ENCODE measurements at places on chromosomes 2 and 18.
A peak's percentile ranks its signal among the peaks of the same experiment; 100 is the strongest.

- DNase-seq, result peak; percentile 96
These were observed at the start of gene ZFP36L2 for GRCh38 chr2:43226558-43226954. Gene ZFP36L2, minus strand, starts transcription at chr2:43226606. Its CDS starts 291 bp downstream, at chr2:43226315.

DNA sequence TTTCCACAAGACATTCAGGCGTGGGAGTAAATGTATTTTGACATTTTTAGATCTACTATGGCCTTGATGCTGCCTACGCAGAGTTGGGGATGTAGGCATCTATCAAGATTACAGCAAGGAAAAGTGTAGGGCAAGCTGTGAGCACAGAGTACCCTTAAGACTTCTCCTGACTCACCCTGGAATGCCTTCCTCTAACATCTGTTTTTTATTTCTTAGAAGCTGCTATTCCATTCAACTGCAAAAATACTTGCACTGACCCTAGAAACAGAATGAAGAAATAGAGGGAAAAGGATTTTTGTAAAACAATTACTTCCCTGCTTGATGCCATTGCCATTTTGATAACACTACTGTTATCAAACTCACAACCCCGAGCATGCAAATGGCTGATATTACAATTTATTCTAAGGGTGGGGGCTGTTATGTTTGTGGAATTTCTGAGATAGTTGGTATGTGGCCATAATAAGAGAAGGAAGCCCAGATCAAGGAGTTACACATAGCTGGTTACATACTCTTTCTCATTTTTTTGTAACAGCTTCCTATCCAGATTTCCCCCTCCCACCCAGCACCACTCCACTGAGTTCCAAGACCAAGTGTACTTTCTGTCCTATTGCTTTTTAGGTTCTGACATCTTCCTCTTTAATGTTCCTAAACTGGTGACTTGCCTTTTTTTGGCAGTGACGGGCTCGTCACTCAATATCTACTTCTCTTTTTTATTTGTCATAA, 6.0 kb upstream of the ROCK1 start:
- DNase-seq, result peak; percentile 90

DNA sequence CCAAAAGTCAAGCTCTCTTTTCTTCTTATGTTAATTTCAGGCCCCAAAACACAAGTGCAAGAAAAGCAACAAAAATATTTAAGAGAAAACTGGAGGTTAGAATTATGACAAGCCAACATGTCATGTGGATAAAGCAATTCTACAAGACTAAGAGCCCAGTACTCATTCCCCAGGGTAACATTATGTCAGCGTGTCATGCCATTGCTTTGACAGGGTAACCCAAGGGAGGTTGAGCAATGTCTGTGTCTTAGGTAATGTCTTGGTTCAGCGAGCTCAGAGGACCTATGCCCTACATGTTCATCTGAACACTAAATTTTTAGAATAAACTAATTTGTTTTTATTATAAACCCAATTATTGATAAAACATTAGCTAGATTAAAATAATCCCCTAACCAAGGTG, 173.2 kb upstream of the ZNF804A start:
- DNase-seq, result no peak

- no peak for DNase-seq
These were observed 61.1 kb upstream of the CXCR4 start for GRCh38 chr2:136178941-136179601.

DNA sequence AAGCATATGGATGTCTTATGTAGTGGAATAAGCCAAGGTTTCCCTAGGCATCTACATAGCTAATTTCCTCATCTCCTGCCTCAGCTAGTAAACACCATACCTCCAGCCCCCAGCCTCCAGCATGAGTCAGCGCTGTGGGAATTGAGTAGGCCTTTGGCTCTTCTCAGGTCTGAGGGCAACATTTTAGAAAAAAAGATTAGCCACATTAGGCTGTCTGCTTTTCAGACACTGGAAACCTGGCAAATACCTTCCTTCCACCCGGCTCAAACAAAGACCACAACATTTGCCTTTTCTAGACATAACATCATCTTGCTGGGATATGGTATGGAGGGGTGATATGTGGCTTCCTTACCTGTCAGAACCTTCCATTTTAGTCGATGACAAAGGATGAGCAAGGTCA, 6.1 kb upstream of the CCDC195 start:
- DNase-seq, result no peak

DNA sequence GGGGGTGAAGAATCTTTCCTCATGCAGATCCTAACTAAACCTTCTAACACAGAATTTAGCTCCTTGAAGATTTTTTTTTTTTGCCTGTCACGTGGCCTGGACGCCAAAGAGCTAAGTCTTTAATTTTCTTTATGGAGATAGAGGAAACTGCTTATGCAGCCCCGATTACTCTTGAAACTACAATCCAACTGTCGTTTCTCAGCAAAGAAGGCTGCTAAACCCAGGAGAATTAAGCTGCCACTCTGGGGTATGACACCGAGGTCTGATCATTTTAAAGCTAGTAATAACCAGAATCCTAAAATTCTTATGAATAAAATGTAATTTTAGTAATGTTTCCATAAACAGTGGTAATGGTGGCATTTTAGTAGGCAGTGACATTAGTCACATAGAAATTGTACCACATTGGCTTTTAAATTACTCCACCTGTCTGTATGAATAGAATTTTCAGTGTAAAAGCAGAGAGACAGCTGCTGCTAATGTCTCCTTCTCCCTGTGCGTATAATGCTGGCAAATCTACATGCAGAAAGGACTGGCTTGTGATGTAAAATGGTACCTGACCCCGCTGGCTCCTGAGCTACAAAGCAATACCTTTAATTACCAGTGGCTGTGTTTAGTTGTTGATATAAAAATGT, 86.5 kb downstream of the MEIS1 start:
- DNase-seq, result no peak

DNA sequence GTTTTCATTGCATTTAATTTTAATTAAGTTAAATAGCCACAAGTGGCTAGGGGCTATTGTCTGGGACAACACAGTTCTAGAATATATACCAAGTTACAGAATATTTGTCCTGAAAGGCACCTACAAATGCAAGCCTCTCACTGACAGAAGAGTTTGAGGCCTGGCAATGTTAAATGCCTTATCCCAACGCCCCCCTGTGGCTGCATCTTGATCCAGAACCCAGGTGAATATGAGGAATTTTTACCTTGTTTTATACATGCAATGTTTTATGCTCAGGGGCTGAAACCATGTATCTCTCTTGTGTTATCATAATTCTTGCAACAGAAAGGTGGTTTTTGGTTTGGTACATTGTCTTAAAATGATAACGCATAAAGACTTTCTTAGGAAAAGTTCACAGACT, 71.8 kb upstream of the SEC11C start:
- no peak for DNase-seq

DNA sequence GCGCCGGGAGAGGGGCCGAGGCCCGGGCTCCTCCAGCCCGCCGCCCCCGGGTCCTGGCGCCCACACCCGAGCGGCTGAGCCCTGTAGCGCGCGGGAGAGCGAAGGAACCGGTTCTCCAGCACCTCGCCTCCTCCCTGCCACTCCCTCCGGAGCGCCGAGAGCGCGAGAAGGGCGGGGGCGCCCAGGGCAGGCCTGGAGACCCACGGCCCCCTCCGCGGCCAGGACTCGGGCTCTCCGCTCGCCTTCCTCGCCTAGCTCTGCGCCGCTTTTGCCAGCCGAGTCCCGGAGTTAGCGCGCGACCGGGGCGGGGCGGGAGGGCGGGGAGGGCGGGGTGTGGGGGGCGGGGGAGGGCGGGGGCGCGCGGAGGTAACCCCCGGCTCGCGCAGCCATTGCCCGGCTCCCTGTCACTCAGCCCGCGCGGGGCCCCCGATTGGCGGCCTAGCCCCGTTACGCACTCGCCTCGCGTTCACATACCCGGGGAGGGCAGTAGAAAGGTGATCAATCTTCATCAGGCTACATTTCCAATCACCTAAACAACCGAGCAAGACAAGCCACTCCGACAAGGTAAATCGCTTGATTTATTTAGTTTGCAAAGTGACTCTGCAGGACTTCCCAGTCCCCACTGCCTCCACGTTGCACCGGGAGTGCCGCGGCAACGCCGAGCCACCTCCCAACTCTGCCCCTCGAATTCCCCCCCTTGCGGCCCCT, at the start of gene OTX1:
OTX1 (plus strand) TSS at position 497 of the 708 bp plus-strand sequence. CDS start 2,161 bp downstream, outside the sequence.
- DNase-seq, result peak; percentile 55

- DNase-seq, result no peak
These were observed 298.6 kb upstream of the MAP2 start for GRCh38 chr2:209125291-209125690.

DNA sequence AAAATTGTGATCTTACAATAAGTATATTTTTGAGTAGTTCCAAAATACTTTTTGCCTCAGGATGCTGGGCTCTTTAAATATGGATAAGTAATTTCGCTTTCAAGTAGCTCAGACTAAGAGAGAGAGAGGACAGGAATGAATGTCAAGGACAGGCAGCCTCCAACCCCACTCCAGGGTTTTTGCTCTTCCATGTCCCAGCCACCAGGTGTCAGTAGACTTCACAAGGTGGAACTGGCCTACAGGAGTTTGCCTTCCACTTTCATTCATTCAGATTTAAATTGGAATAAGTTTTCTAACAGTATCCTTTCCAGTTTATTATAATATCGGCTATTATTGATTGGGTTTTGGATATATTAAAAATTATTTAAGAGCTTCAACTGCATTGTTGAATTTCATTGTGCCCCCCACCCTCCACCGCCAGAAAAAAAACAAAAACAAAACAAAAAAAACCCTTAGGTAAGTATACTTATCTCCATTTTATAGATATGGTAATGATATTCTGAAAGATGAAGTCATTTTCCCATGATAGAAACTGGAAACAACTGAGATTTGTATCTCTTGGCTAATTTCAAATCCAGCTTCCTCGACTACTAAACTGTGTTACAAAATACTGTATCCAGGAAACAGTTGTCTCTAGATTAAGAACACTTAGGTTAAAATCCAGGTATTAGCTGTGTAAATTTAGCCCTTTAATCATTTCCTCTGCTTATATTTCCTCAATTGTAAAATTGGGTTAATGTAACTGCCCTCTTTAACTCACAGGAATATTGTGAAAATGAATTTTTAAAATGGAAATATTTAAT, 793.1 kb downstream of the ERBB4 start:
- peak; percentile 64 for DNase-seq

GRCh38 chr2:227472265-227473121, 537 bp downstream of the AGFG1 start:
- peak; percentile 28 for DNase-seq

DNA sequence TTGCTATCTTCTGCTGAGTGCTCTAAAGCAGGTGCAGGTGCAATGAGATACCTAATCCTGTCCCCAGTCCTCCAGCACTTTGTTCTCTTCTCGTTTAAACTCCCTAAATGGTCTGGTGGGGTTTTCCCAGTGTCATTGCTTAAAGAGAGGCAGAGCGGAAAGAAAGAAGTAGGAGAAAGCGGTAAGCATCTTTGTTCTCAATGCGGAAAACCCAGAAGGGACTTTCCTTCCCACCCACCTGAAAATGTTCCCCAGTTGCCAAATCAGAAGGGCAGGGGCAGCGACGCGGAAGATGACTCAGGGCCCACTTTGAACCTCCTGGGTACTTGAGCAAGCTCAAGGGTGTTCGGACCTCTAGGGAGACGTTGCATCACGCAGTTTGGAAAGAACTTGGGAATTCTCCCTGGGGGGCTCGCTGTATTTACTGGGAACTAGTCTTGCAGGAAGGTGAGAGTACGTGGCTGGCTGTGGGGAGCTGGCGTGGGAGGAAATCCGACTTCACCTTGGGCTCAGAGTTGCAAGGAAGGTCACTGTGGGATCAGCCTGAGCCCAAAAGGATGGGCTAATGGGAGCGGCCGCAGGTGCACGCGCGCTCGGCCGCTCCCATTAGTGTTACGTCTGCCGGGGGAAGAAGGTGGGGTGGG, 589 bp upstream of the SGPP2 start:
- DNase-seq, result no peak

GRCh38 chr2:118477111-118477862, 370.2 kb downstream of the EN1 start:
- no peak for DNase-seq

- DNase-seq, result no peak
These were observed 81.1 kb downstream of the TMEM17 start for GRCh38 chr2:62424899-62425298.

- no peak for DNase-seq
These were observed 92.1 kb downstream of the TMEM18 start for GRCh38 chr2:584863-585823.

GRCh38 chr18:78632111-78632541, 347.5 kb upstream of the SALL3 start:
- peak; percentile 6 for DNase-seq

- no peak for DNase-seq
These were observed 526.9 kb downstream of the SLC4A3 start for GRCh38 chr2:220154304-220154703.

- DNase-seq, result no peak
These were observed 352.2 kb downstream of the CYRIA start for GRCh38 chr2:16313235-16313975.

GRCh38 chr2:234695981-234696380, 199.1 kb upstream of the ARL4C start:
- DNase-seq, result no peak

GRCh38 chr2:3480352-3481010, 38.9 kb downstream of the ADI1 start:
- no peak for DNase-seq

DNA sequence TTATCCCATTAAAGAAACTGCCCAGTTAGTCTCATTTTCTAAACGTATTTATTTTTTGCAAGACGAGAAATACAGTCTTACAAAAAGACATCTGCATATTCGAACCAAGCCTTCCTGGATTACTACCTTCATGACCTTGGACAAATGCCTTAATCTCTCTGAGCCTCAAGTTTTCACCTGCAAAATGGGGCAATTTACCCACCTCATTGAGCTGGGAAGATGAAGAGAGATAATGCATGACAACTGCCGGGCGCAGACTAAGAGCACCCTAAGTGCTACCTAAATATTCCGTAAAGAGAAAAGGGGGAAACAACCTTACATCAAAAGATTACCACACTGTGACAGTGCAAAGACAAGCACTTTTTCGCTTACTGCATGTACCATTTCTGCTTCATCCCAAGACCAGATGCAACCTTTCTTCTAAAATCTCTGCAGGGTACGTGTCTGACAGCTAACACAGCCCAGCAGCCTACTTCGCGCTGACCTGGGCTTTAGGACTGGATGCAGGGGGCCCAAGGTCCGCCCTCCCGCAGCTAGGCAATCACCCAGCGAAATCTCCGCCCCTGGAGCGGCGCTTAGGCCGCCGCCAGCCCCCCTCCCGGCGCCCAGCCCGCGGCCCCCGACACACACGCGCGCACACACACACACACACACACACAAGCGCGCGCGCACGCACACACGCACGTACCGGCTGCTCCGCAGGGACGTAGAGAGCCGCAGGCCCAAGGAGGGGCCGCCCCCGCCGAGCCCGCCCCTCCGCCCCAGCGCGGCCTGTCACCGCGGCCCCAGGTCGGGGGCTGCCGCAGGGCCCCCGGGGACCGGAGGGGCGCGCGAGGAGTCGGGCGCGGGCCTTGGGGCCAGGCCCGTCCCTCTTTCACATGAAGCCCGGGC, 766 bp downstream of the MAP3K2 start:
- DNase-seq, result peak; percentile 81

DNA sequence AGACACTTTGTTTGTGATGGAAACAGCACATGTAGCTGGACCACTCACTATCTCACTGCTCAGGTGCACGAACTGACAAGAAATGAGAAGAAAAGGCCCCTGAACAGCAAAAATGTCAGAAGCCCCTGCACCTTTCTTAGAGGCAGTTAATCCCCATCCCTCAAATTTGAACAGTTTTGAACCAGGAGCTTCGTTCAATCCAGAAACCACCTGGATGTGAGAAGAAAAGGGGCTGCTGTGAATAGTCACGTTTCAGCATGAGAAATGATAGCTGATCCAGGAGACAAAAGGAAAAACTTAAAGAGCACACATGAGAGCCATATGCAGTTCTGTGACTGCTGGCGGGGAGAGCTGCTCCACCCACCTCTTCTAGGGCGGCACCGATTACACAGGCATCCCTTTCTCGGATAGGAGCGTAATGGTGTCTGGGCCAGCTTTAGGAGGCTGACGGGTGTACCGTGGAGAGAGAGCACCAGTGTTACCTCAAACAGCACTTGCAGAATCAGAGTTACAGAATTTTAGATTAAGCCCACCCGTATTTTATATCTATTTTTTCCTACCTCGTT, 117.0 kb upstream of the EML6 start:
- no peak for DNase-seq
